ENCODE measurements at places on chromosomes 7 and 10.

GRCh38 chr7:4091767-4092166 is 590.3 kb upstream of the FOXK1 start:
- no peak for DNase-seq

DNA sequence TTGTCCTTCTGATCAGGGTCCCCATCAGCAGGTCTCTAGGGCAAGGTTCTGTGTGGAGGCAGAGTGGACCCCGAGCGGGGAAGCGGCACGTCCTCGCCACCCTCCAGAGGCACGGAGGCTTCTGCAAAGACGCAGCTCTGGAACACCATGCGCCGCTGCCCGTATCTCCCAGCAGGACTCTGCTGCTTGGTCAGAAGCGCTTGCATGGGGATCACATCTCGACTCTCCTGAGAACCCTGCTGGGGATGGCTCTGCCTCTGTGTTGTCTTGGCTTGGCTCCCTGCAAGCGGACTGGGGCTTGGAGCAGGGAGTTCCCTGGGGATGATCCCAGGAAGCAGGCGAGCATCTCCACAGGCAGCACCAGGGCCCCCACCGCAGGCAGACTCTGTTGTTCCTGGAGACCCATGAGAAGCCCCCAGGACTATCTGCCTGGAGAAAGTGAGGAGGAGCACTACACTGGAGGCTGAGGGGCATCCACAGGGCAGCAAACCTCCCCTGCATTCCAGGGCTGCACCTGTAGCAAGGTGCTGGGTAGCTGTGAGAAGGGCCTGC is 520.5 kb downstream of the GLRX3 start:
- DNase-seq = no peak

- no peak for DNase-seq
Measured at GRCh38 chr7:46544396-46545008, 623.4 kb upstream of the IGFBP3 start.

- DNase-seq = no peak
Measured at GRCh38 chr10:78571286-78571685, 497.5 kb upstream of the ZMIZ1 start.

DNA sequence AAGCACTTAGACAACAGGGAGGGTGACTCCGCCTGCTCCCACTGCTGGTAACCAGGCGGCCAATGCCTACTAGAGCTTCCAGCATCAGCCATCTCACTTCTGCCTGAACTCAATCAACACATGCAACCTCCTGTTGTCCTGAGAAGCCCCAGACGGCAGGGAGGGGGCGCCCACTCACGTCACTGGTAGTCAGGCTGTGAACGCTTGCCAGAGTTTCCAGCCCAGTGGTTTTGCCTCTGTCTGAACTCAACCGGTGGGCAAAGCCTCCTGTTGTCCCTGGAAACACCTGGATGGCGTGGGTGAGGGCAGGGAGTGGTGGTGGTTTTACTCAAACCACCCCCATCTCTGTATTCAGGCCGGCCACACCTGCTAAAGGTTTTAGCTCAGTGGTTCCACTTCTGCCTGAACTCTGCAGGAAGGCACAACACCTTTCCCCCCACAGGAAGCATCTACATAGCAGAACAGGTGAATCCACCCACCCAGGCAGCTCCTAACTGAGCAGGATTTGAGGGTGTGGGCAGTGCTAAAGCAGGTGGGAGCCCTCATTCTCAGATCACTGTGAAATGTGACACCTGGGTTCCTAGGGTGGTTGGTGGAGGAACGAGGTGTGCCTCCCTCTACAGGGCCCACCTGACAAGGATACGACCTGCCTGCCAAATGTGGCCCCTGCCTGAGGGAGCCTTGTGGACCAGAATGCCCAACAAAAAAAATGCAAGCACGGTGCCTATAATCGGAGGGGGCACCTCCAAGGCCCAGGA is 563.0 kb upstream of the SEMA3D start:
- DNase-seq = peak; percentile 15

DNA sequence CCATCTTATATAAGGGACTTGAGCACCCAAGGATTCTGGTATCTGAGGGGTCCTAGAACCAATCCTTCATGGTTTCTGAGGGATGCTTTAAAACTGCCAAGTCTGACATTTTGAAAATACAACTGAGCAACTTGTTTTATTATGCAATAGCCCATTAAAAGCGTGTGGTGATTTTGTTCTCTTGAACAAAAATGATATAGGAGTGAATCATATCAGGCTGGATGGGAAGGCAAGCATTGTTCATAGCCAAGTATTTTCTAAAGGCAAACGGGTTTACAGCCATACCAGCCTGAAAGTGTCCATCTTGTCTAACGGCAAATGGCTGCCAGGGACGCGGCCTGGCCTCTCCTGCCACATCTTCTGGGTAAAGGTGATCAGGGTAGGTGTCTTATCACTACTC is 23.4 kb downstream of the RPP38 start:
- DNase-seq = no peak

DNA sequence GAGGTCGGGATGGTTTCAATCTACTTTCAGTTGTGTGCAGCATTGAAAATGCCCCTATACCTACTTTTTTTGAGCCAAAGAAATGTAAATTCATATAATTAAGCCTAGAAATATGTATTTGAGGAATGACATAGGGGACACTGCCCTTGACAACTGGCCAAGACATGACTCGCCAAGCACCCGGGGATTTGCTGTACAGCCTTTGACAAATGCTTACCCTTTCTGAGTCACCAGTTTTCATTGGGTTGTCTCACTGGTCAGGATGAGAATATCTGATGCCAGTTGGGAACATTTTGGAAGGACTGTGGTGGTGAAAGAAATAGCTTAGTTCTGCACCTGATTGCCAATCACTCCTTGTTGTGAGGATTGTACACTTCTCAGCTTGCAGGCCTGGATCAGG is 166.8 kb upstream of the HABP2 start:
- DNase-seq = no peak

DNA sequence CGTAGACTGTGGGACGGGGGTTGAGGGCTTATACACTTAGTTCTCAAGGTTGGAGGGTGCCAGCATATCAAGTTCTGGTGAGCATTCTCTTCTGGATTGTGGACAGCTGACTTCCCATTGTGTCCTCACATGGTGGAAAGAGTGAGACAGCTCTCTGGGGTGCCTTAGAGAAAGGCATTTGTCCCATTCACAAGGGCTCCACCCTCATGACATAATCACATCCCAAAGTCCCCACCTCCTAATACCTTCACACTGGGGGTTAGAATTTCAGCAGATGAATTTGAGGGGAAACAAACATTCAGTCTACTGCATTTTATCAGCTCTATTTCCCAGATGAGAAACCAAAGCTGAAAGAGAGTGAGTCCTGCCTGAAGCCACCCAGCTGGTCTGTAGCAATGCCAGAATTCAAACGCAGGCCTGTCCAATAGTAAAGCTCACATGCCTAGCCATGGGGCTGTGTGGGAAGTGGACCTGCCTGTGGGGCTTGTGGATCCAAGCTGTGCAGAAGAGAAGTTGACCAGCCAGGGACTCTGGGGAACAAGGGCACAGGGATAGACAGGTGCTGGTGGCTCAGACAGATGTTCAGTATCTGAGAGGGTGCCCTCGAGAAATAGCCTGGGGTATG is 34.9 kb upstream of the LOXL4 start:
- DNase-seq = no peak

GRCh38 chr7:133649593-133649992 is 396.7 kb downstream of the EXOC4 start:
- no peak for DNase-seq

DNA sequence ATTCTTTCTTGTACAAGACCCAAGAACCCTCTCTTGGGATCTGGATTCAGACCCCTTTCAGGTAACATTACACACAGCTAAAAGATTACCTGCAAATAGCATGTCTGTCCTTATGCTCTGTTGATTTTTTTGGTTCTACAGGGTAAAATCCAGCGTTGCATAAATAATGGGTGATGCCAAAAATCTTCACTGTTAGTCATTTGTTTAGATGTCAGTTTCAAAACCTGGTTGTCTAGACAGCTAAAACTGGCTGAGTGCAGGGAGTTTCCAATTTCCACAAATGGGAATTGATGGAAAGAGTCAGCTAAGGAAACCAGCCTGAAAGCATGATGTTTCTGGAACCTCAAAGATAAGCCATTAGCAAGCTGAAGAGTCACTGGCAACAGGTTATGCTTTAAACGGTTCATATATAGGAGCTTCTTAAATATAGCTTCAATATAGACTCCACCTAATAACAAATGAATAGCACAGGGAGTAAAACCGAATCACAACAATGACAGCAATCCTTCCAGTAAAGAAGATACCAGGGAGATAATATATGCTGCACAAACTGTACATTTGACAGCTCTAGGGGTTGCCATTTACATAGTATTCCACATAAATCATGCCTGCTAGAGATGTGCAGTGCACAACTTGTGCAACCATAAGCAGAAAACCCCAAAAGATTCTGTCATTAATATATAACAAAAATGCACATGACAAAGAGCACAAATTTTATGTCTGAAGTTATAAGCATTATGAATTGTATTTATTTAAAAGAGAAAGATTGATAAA is 20.4 kb downstream of the CCDC71L start:
- no peak for DNase-seq

DNA sequence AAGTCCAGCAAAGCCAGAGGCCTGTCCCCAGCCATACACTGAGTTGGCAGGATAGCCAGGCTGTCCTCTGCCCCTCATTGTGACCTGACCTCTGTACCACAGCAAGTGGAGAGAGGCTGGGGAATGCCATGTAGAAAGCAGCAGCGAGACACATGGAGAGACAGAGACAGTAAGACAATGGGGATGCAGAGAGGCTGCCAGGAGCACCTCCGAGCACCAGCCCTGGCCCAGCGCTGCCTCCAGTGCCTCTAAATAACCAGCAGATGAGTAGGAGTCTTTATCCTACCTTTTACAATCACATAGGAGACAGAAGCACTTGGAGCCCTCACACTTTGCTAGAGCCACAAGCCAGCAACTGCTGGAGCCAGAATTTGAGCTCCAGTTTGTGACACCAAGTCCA is 8.1 kb downstream of the GDF2 start:
- DNase-seq = no peak

DNA sequence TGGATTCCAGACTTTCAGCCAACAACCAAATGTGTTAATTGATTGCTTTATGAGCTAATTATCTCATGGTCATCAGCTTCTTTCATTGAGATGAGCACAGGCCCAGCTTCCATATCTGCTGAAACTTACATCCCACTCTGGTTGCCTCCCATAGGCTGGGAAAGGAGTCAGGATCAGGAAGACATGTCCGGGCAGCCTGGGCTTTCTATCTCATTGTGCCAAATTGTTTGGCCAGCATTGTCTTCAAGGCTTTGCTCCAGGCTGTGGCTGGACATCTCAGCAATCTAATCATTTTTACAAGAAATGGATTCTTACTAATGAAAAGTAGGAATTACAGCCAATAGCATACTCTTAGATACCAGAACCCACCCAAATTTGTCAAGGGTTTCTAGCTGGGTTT is 295.2 kb downstream of the CXCL12 start:
- DNase-seq = no peak

GRCh38 chr7:2571409-2571808 is 12.6 kb downstream of the IQCE start:
- no peak for DNase-seq

- DNase-seq = peak; percentile 16
Measured at GRCh38 chr7:50660040-50660829, 95.0 kb upstream of the DDC start.

DNA sequence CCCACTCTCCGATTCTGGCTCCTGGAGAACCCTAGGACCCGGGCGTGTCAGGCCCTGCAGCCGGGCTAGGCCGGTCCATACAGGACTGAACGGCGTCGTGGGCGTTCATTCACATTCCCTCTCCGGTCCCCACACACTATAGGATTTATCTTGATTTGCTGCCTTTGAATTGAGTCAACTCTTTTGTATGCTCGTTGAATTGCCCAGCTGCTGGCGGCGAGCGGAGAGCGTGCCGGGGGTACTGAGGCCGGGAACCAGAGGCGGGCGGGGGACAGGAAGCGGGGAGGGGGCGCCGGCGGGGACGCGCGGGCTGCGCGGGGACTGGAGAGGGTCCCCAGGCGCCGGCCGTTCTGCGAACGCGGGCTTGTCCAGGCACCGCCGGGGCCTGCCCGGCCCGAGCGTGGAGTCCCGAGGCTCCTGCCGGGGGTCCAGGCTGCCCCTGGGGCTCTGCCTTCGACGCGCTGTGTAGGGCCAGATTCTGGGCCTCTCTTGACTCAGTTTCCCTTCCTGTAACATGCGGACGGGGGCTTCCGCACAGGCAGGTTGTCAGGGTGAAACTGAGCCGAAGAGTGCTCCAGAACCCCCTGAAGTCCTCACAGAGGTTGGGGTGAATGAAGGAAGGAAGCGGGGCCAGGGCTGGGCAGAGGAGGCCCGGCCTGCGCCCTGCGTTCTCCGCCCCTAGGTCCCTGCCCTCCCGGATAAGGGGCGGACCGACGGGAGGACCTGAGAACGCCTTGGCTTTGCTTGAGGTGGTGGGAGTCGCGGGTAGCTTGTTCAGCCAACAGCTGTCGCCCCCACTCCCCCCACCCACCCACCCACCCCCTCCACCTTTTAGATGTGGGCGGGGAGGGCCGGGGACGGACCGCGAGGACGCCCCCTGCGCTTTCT is 769 bp upstream of the ELFN1 start:
- DNase-seq = peak; percentile 52

DNA sequence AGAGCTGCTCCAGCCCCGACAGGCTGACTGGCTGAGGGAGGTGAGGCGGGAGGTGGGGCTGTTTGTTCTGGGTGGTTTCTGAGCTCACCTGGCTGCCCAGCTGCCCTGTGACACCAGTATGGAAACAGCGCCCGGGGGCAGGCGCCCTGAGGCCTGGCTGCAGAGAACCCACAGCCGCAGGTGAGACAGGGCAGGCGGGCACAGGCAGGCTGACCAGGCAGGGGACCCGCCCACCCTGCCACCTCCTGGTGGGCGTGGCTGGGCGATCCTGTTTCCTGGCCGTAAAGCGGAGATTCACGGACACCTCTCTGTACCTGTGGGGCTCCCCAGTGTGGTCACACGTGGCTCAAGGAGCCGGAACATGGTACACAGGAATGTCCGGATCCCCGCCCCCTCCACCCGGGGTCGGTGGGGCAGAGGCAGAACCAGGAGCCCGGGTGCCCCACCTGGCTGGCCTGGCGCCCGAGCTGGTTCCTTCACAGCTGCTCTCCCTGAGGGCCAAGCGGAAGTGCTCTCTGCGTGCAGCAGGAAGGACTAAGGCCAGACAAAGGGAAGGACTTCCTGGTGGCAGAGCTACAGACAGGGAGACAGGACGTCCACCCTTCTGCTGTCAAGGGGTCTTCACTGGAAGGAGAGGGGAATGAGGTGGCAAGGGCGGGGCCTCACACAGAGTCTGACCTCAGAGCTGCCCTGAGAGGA is 3.9 kb downstream of the MICALL2 start:
- no peak for DNase-seq

DNA sequence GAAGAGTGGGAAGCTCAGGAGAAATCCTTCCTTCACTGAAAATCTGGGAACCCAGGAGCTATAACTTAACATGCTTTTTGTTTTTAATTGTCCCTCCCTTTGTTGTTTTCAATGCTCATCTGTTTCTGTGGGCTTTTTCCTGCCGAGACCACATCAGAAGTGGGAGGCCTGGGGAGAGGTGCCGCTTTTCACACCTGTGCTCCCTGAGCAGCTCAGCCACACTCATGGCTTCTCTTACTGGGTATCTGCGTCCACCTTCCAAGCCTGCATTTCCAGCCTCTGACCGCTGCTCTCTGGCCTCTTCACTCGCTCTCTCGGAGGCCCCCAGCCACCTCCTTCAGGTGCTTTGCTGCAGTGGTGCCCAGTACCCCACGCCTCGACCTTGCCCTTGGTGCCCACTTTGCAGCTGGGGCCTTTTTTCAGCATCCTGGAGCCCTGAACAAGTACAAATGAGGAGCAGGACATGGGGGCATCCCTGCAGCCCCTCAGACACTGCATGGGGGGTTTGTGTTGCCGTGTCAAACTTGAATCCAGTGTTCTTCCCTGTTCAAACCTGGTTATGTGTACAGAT is 9.9 kb downstream of the C7orf57 start:
- no peak for DNase-seq

- no peak for DNase-seq
Measured at GRCh38 chr7:157687158-157687557, 350.4 kb downstream of the DNAJB6 start.
